ENCODE measurements at places on chromosomes 2 and 18. TPM values are rescaled to one million over a fixed set of nuclear protein-coding genes. Genes with fewer than 3 reads are reported as not detected.

Gene SLC35F5
- 31.3 TPM for total RNA-seq

Gene CLIP4
- total RNA-seq = 0.77 TPM

Gene ABCG5
- total RNA-seq = not detected

DNA sequence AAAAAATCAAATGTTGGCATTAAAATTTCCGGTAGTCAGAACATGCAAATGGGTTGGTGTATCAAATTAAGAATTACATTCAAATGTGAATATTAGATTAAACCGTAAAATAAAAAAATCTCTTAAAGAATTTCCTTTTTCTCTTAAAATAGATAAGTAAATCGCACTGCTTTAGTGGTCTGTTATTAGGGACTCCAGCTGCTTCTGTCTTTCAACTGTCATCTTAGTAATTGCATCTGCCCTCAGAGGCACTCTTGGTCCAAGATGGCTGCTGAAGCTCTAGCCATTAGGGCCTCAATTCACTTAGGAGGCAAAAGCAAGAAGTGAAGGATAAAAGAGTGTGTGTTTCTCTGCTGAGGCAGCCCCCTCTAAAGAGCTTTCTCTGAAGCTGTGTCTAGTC lies 132.4 kb downstream of the MGAT5 start:
- no peaks in the 10 kb centered on the region for H3K27me3 ChIP-seq
- H3K4me3 ChIP-seq = no peak overlapping the region
- no peak overlapping the region for H3K27ac ChIP-seq
- DNase-seq = no peak
- H3K36me3 ChIP-seq = no peaks in the 10 kb centered on the region

DNA sequence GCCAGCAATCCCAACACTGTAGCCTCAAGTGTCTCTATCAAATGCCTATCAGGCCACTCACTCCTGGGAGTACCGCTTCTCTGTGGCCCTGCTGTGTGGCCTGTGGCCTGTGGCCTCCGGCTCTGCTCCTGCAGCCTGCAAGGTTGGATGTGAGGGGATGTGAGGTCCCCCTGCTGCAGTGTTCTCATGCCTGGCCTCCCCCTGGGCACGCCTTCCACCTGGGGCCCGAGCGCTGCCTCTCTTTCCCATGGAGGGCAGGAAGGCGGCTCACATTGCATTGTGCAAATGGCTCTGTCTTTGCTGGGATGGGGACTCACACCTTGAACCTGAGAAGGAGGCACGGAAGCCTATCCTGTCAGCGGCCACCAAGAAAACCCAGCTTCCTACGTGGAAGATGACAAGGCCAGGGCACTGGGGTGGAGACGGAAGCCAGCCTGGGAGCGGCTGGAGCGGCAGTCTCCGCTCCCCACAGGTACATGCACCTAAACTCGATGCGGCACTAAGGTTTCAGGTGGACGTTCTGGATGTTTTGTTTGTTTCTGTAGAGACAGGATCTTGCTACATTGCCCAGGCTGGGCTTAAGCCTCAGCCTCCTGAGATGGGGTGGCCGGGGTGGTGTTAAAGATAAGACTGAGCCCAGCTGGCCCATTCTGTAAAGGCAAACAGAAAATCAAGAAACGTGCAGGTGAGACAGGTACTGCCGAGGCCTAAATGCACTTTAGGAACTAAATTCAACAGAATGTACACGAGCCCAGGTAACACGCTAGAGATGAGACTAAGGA lies 140.1 kb downstream of the HDAC4 start:
- DNase-seq = peak; percentile 22
- H3K4me1 ChIP-seq = peaks cover 6% of the 10 kb centered on the region

GRCh38 chr18:12468445-12468844 lies 60.7 kb downstream of the PRELID3A start:
- no peak overlapping the region for H3K4me3 ChIP-seq
- H3K4me1 ChIP-seq = no peaks in the 10 kb centered on the region
- no peak overlapping the region for H3K27ac ChIP-seq
- no peaks in the 10 kb centered on the region for H3K27me3 ChIP-seq

DNA sequence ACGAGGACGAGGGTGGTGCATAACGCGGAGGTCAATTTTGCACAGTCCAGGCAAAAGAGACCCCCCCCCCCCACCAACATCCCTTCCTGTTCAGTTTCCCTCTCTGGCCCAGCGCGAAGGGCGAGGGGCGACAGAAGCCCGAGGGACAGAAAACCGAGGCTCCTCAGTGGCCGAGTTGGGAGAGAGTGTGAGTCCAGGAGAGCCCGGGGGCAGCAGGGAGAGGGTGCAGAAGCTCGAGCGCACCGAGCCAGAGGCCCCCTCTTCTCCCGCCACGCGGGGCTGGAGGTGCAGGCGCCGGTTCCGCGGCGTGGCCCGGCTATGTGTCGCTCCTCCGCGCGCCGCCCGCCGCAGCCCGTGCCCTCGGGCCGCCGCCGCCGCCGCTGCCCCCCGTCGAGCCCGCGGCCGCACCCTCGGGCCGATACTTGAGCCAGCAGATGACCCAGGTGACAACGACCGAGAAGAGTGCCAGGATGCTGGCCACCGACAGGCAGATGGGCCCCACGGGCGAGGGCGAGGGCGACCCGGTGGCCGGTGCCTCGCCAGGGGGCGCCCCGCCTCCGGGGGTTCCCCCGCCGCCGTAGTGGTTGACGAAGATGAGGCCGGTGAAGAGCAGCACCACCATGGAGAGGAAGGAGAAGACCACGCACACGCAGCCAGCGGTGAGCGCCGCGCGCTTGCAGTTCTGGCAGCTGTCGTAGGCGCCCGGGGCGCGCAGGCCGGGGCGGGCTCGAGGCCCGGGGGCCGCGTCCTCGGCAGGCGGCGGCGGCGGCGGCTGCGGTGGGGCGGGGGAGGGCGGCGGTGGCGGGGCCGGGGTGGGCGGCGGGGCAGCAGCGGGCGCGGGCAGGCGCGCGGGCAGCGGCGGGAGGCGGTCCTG lies 20.2 kb upstream of the PAX3 start:
- no peaks in the 10 kb centered on the region for H3K36me3 ChIP-seq
- no peak for DNase-seq
- peak overlapping the region; percentile 52 for H3K4me3 ChIP-seq
- no peaks in the 10 kb centered on the region for H3K4me1 ChIP-seq

DNA sequence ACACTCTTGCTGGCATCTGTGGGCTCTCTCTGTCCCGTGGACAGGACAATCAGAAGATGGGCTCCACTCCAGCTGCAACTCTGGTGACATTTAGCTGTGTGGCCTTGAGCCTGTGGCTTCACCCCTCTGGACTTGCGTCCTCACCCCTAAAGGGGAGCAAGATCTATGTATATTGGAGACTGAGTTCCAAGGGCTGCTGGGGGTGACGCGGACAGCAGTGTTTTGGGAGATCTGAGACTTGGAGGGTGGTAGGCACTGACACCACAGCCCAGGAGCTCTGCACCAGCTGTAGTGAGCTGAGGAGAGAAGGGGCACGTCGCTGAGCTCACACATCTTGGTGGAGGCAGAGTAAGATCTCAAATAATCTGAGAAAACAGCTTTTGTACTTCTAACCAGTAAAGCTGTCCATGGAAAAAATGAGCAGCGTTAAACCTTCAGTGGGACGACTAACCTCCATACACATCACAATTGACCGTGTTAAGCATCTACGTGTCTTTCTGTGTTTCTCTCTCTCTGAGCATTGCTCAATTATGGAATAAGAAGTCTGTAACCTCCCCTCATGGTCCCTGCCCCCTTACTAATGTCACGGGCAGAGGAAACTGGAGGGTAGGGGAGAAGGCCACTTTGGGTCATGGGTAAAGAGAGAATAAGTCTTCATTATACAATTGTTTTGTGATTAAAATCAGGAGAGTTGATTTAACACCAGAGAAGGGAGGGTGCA lies 85.8 kb downstream of the SH3RF3 start:
- no peaks in the 10 kb centered on the region for H3K4me1 ChIP-seq
- no peak for DNase-seq
- no peaks in the 10 kb centered on the region for H3K36me3 ChIP-seq

- H3K4me1 ChIP-seq = no peaks in the 10 kb centered on the region
- no peaks in the 10 kb centered on the region for H3K27me3 ChIP-seq
- peaks cover 15% of the 10 kb centered on the region for H3K36me3 ChIP-seq
- H3K27ac ChIP-seq = no peak overlapping the region
- peak; percentile 65 for DNase-seq
- H3K4me3 ChIP-seq = no peak overlapping the region
Observed at GRCh38 chr18:1914489-1914888, 656.8 kb downstream of the METTL4 start.

DNA sequence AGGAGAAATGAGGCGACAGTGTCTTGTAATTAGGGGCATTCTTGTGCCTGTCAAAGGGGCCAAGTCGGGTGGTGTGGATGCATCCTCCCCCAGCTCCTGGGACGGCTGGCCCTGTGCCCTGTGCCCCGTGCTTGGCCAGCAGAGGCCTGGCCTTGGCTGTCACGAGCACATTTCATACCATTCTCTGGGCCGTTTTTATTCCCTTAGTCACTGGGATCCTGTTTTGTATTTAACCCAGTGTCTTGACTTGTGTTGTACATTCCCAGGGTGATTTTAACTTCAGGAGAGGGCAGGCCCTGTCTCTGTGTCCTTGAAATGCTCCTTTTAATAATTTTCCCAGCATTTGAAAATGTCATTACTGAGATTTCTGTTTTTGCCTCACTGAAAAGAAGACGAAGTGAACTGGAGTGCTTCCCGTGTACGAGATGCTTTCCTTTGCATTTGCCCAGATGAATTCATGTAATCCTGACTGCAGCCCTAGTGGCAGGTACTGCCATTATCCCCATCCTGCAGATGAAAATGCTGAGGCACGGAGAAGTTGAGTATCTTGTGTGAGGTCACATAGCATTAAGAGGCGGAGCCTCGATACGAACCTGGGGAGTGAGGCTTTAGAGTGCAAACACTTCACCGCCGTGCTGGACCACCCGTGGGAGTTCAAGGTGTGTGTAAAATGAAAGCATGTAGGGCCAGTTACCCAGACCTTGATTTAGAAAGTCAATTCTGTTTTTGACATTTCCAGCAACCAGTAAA lies 57.0 kb downstream of the SH3RF3 start:
- no peaks in the 10 kb centered on the region for H3K27me3 ChIP-seq
- no peak overlapping the region for H3K27ac ChIP-seq
- DNase-seq = no peak
- no peak overlapping the region for H3K4me3 ChIP-seq

DNA sequence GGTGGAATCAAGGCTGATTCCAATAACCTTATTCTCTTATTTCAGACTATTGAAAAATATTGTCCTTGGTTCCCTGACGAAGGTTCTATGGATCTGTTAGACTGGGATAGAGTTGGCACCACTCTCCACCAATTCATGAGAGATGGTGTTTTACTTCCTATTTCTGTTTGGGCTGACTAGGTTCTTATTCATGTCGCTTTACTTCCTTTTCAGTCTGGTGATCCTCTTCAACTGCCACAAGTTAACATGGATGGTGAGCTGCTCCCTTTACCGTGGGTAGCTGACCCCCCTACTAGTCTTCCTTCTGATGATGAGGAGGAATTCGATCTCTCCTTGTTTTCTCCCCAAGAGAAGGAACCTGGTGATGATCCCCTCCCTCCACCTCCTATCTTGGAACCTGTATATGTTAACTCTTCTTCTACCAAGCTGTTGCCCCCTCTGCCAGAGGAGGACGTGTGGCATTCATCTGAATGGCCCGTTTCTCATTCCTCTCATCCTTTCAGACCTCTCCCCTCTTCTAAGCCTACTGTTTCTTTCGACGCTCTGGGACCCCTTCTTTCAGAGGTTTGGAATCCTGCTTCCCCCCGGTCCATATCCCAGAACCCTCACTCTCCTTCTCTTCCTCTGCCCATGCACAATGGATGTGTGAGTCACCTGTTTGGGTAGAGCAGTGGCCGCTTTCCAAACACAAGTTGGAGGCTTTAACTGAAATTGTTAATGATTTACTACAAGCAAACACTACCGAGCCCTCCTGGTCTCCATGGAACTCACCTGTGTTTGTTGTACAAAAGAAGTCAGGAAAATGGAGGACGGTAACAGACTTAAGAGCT lies 13.5 kb upstream of the CNOT11 start:
- peaks cover 4% of the 10 kb centered on the region for H3K36me3 ChIP-seq
- no peaks in the 10 kb centered on the region for H3K4me1 ChIP-seq
- H3K27ac ChIP-seq = no peak overlapping the region
- no peak for DNase-seq
- H3K4me3 ChIP-seq = no peak overlapping the region

GRCh38 chr18:22624176-22624575 lies 206.5 kb upstream of the CTAGE1 start:
- H3K27me3 ChIP-seq = no peaks in the 10 kb centered on the region
- DNase-seq = no peak
- no peak overlapping the region for H3K27ac ChIP-seq
- no peaks in the 10 kb centered on the region for H3K36me3 ChIP-seq
- H3K4me3 ChIP-seq = no peak overlapping the region

GRCh38 chr2:207150284-207150683 lies 15.5 kb downstream of the KLF7 start:
- H3K27ac ChIP-seq = no peak overlapping the region
- no peaks in the 10 kb centered on the region for H3K27me3 ChIP-seq
- DNase-seq = no peak
- no peak overlapping the region for H3K4me3 ChIP-seq

DNA sequence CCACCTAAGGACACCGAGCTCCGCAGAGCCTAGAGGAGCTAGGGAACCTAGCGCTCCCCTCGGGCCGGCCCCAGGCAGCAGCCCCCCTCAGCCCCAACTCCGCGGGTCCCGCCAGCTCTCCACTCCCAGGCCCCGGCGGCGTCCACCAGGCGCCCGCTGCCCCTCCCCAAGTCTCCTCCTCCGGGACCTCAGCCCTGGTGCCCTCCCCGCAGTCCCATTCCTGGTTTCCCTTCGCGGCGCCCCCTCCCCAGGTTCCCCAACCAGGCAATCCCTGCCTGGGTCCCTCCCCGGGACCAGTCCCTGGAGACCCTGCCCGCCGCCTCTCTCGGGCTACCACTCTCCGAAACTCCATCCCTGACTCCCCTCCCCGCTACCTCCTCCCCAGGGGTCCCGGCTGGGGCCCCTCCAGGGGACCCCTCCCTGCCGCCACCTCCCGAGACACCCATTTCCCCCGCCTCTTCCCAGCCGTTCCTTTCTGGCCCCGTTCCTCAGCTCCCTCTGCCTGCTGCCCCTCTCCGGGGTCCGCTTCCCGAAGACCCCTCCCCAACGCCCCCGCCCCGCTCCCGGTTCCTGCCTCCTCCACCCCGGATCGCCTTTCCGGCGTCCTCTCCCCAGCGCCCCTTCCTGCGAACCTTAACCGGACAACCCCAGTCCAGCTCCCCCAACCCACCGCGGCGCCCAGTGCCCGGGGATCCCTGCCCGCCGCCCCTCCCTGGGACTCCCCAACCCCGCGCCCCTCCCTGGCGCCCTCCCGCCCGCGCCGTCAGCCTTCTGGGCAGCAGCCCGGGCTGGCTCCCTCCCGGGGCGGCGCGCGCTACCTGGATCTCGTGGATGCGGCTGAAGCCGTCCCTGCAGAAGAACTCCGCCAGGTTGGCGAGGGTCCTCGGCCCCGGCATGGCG lies 678 bp downstream of the CYP27C1 start:
- DNase-seq = peak; percentile 62
- peak overlapping the region; percentile 95 for H3K4me3 ChIP-seq

DNA sequence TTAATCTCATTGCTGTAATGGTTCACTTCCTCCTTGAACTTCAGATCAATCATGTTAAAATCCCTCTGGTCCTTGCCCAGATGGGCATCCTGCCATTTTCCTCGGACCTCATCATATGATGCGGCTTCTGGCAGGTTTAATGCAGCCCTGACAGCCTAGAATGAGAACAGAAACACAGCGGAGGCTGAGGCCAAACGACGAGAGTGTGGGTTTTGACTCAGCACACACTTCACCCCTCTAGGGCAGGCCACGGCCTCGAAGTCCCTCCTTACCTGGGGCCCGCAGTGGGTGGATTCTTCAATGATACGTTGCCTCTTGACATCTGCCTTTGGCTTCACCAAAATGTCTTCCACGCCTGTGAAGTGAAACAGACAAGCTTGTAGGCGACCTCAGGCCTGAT lies 56.8 kb downstream of the POLR1A start:
- H3K27ac ChIP-seq = no peak overlapping the region
- no peaks in the 10 kb centered on the region for H3K27me3 ChIP-seq
- DNase-seq = peak; percentile 10

All from H9 (cell line).